Uterus (tissue), 4 donors: ENCODE measurements at places on chromosomes 7 and 10. TPM values are rescaled to one million over a fixed set of nuclear protein-coding genes. Genes with fewer than 3 reads are reported as not detected.

- H3K4me1 ChIP-seq = no peaks in the 10 kb centered on the region
- H3K4me3 ChIP-seq = no peak overlapping the region
- H3K27me3 ChIP-seq = no peaks in the 10 kb centered on the region
- DNase-seq = no peak
- H3K27ac ChIP-seq = no peak overlapping the region
These were observed 14.5 kb upstream of the THSD7A start for GRCh38 chr7:11846361-11846955.

DNA sequence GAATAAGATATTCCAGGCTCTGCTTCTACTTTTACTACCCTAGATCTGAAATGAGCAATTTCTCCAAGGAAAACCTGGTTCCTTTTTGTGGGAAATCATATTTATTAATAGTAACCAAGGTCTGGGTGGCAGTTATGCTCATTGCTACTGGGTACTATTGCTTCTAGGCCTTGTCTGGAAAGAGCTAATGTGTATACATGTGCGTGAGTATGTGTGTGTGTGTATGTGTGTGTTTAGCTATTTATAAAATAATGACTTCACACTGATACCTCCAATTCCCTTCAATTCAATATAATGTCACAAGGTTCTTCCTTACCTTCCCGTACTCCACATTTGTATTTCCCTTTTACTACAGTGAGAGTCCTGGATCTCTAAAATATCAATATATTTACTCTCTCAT, 26.0 kb upstream of the PLCE1 start:
- no peaks in the 10 kb centered on the region for H3K36me3 ChIP-seq
- no peaks in the 10 kb centered on the region for H3K4me1 ChIP-seq
- no peak for DNase-seq
- H3K4me3 ChIP-seq = no peak overlapping the region

DNA sequence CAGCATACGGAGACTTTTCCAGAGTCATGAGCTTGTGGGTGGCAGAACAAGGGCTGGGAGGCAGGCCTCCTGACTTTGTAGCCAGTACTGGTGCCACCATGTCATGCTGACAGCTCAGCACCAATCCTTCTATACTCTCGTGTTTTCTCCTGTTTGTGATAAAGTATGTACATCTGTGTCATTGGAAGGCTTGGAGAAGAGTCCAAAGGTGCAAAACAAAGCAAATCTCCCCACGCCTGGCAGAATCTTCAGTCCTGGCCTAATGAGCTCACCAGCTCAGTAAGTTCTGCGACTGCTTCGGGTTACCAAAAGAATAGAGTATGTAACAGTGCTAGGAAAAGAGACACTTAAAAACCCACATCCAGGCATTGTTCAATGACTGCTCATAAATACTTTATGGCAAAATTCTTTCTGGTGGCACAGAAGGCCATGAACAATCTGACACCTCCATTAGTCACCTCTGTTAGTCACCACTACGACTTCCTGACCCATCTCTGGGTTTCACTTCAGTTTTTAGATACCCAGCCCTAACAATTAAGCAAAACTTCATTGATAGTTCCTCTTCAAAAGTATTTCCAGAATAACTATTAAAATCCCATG, 24.5 kb downstream of the STEAP1 start:
- no peaks in the 10 kb centered on the region for H3K4me1 ChIP-seq
- H3K4me3 ChIP-seq = no peak overlapping the region
- H3K27me3 ChIP-seq = no peaks in the 10 kb centered on the region
- no peak overlapping the region for H3K27ac ChIP-seq

DNA sequence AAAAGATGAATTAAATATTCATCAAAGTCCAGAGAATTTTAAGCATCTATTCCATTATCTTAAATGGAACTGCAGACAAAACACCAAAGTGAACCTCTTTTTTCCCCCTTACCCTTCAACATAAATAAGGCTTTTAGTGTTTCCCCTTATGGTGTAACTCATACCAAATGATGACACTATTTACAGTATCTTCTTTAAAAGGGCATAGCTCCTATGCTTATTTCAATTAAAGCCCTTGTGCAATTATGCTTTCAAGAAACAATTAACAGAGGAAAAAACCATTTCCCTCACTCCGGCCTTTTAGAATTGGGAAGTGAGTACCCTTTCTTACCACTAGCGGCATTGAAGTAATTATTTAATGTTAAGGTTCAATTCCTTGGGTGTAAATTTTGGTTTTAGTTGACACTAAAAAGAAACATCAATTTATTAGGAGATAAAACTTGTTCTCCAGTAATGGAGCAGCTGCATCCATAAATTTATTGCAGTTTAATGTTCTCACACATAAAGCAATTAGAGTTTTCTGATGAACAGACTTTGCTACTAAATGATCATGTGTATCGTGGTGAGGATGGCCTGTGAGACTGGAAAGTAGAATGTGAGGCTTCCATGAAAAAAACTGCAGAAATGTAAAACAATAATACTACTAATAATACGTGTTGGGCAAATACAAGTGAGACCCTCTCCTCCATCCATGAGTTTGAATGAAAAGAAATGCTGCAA, 661.3 kb downstream of the PARD3 start:
- no peak overlapping the region for H3K27ac ChIP-seq
- no peaks in the 10 kb centered on the region for H3K36me3 ChIP-seq
- no peaks in the 10 kb centered on the region for H3K27me3 ChIP-seq
- no peak for DNase-seq
- peaks cover 4% of the 10 kb centered on the region for H3K4me1 ChIP-seq
- H3K4me3 ChIP-seq = no peak overlapping the region

DNA sequence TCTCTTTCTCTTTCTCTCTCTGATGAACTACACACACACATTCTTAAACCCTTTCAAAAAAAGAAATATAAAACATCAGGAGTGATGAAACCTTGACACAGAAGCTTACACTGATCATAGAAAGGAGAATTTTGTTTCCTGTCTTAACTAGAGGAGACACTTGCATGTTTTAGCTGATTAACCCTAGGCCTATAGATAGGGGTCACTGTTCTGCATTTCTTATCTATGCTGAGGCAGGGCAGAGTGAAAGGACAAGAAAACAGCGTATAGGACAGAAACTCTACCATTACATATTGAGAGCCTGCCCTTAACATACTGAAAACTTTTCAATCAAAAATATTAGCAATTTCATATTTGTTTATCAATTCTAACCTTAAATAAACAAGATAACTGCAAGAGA, 680.6 kb upstream of the MBL2 start:
- no peak for DNase-seq
- no peaks in the 10 kb centered on the region for H3K36me3 ChIP-seq
- no peaks in the 10 kb centered on the region for H3K4me1 ChIP-seq
- no peak overlapping the region for H3K27ac ChIP-seq
- H3K4me3 ChIP-seq = no peak overlapping the region
- no peaks in the 10 kb centered on the region for H3K27me3 ChIP-seq

Gene FAM25C
- total RNA-seq = not detected
